COR-L47 (cell line): ENCODE measurements at places on chromosomes 12 and 14.
A peak's percentile ranks its signal among the peaks of the same experiment; 100 is the strongest.

DNA sequence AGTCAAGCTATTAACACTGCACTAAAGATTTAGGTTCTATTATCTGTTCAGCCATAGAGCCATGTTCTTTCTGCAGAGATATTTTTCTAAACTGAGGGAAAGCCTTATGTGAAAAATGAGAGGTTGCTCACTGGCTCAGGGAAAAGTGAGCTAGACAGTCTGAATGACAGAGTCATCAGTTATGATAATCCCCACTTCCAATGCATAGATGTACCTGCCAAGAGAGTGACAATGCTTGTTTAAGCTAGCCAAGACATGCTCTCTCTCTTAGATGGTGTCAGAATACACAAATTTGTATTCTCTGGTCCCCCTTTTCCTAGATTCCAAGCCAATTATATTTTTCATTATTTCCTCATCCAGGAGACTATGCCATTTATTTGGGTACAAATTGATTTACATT lies 176.9 kb upstream of the FRMD6 start:
- no peak for DNase-seq

GRCh38 chr12:8709124-8709830 lies 11.5 kb downstream of the RIMKLB start:
- DNase-seq = no peak

- no peak for DNase-seq
Measured at GRCh38 chr12:6313326-6313940, 3.0 kb downstream of the PLEKHG6 start.

DNA sequence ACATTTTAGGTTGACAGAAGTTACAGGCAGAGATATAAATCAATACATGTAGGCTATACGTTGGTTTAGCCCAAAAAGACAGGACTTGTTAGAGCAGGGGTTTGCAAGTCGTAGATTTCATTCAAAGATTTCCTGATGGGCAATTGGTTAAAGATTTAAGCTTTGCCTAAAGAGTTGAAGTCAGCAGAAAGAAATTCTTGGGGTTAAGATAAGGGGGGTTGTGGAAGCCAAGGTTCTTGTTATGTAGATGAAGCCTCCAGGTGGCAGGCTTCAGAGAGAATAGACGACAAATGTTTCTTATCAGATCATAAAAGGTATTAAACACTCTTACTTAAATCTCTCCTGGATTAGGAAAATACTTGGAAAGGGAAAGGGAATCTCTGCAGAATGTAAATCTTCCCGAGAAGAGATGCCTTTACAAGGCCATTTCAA lies 510.8 kb downstream of the TMTC2 start:
- no peak for DNase-seq

DNA sequence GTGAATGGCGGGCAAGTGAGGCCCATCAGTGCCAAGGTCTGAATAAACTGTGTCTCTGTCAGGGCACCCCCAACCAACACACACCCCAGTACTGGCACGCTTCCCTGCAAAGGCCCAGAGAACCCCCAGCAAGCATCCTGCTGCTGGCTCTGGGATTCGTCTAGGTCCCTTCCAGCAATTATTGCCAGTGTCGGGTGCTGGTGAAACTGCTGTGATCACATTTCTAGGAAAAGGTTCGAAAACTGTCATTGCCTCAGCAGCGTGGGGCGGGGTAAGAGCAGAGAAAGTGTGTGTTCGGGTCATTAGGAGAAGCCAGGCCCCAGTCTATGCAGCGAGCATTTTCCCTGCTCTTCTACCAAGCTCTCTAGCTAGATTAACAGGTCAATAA lies 2.5 kb downstream of the FAM222A start:
- no peak for DNase-seq

DNA sequence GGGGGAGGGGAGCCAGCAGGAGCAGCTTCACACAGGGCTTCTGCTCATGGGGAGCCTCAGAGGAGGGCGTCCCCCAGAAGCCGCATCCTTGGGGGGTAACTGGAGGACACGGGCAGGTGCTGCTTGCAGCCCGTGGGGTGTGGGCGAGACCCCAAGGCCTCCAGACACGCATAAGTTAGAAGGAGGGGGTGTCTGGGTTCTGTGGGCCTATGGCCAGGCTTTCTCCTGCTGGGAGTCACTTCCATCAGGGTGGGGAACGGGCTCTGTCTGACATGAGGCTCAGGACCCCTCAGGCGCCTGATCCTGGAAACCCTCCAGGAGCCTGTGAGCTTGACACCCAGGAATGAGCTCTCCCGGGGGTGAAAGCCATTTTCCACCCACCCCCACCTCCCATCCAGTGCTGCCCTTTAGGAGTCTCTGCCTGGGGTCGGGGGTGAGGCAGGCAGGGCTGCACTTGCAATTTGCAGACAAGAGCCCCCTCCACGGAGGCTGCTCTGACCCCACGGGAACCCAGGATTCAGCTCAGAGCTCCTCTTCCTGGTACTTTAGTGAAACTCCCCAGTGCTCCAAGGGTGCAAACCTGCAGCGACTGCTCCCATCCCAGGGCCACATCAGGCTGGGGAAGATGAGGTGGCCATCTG lies 325.7 kb downstream of the ADGRD1 start:
- DNase-seq = no peak

GRCh38 chr12:121751749-121752351 lies 39.3 kb downstream of the TMEM120B start:
- DNase-seq = no peak

GRCh38 chr12:69816082-69816481 lies 8.9 kb upstream of the MYRFL start:
- no peak for DNase-seq

DNA sequence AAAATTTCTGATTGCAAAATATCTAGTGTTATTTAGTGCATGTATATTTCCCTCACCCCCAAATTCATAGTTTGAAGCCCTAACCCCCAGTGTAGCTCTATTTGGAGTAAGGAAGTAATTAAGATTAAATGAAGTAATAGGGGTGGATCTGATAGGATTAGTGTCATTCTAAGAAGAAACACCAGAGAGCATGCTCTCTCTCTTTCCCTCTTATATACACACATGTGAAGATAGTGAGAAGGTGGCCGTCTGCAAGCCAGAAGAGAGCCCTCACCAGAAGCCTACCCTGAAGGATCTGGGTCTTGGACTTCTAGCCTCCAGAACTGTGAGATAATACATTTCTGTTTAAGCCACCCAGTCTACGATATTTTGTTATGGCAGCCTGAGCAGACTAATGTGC lies 120.3 kb downstream of the TMEM30B start:
- DNase-seq = no peak

DNA sequence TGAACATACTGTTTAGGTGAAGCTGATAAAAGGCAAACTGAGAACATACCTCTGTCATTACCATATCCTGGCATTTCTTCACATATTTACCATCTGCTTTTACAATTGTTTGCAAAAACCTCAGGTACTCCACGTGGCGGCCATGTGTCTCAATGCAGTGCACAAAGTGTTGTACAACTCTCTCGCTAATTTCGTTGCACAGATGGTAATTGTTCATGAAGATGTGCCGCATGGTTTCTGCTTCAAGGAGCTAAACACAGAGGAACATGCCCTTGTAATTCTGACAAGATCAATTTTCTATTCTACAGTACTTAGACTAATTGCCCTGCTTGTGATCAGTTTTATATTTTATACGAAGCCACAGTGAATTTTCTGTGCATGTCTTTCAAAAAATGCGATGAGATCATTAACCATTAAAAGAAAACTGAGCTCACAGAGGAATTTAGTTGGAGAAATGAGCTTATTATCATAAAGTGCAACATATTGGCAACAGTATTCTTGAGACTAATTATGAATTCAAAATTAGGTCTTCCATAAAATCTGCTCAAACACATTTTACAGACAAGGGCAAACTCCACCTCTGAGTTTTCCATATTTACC lies 233.8 kb downstream of the ITPR2 start:
- DNase-seq = no peak

DNA sequence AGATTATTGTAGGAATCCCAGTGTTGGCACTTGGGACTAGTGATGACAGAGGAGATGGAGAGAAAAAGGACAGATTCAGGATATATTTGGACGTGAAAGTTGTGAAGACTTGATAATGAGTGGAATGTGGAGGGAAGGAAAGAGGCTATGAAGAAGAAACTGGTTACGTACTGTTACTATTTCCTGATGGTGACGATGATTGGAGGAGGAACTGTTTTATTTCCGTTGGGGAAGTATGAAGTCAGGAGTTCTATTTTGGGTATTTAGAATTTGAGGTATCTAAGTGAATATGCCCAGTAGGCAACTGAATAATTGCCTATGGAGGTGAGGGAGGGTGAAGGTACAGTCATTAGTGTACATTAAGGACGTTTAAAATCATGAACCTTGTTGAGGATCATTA lies 207.2 kb downstream of the TMTC2 start:
- DNase-seq = no peak

GRCh38 chr12:10033783-10034545 lies 3.5 kb downstream of the CLEC9A start:
- DNase-seq = no peak

GRCh38 chr12:19752712-19753111 lies 313.4 kb downstream of the AEBP2 start:
- no peak for DNase-seq

GRCh38 chr14:81710232-81710845 lies 176.7 kb upstream of the SEL1L start:
- DNase-seq = peak; percentile 59
